ENCODE measurements at places on chromosomes 1 and 21.

GRCh38 chr1:117659550-117660270 is 53.9 kb downstream of the TENT5C start:
- no peaks in the 10 kb centered on the region for H3K27me3 ChIP-seq
- H3K27ac ChIP-seq: no peak overlapping the region
- no peak overlapping the region for H3K4me3 ChIP-seq
- no peak for DNase-seq

DNA sequence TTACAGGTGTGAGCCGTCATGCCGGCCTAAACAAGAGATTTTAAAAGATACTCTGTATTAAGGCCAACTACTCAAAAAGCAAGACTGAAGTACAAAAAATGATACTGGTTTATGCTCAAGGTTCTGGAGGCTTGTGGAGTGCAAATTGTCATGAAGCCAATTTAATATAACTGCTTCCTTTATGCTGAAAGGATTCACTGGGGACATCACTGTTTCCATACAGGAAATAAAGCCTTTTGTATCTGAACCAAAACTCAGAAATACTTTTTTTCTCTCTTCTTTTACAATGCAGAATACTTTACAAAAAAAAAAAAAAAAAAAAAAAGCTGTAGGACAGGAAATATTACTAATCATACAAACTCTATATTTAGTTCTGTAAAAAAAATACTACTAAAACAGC is 55.5 kb upstream of the CNN3 start:
- no peak for DNase-seq
- H3K27me3 ChIP-seq: no peaks in the 10 kb centered on the region
- peaks cover 17% of the 10 kb centered on the region for H3K4me1 ChIP-seq
- no peaks in the 10 kb centered on the region for H3K36me3 ChIP-seq
- H3K4me3 ChIP-seq: no peak overlapping the region
- no peak overlapping the region for H3K27ac ChIP-seq

DNA sequence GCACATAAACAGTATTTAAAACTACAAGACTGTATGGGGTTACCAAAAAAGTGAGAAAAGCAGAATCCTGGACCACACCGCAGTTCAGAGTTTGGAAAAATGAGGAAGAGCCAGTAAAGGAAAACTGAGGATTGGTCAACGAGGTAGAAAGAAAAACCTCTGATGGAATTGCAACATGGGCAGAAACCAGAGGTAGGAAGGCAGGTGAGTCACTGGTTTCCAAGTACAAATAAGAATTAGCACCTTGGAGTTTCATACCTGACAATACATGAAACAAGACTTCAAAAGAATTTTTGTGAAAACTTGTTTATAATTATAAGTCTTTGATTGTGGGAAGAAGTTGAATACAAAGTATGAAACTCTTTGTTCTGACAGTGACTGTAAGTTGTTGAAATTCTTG is 533.7 kb upstream of the DAB1 start:
- no peak overlapping the region for H3K27ac ChIP-seq
- no peak for DNase-seq
- no peaks in the 10 kb centered on the region for H3K36me3 ChIP-seq
- no peaks in the 10 kb centered on the region for H3K27me3 ChIP-seq
- H3K4me3 ChIP-seq: no peak overlapping the region

DNA sequence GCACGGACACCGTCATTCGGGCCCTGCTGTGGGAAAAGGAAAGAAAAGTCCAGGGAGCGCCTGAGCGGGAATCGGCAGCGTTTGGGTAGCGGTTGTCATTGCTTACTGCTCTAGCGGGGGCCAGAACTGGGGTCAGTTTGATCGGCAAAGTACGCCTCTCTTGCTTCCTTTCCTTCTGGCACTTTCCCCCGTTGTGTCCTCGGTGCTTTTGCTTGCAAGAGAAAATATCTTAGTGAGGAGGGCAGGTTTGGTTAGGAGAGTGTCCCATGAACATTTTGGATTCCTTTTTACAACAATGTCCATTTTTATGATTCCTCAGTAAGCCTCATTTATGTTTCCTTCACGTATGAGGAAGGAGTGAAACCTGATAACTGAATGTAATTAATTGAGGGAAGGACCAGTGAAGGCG is 670 bp downstream of the ST3GAL3 start:
- H3K4me3 ChIP-seq: peak overlapping the region; percentile 86
- DNase-seq: no peak
- no peaks in the 10 kb centered on the region for H3K27me3 ChIP-seq
- H3K27ac ChIP-seq: peak overlapping the region; percentile 70

DNA sequence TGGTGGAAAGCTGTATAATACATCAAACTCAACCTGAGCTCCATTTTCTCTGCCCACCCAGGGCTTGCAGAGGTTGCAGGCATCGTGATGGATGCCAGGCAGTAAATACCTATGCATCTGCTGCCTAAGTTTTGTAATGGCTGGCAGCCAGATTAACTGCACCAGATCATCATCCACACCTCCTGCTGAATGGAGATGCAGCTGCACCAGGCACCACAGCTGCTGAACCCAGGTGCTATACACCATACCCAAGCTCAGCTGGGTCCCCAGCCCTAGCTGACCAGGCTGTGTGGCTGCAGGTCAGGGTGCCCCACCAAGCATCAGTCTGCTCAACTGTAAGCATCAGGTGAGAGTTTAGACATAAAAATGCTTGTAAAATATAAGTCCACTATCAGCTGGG is 6.7 kb upstream of the SNAPIN start:
- no peak overlapping the region for H3K4me3 ChIP-seq
- peaks cover 6% of the 10 kb centered on the region for H3K36me3 ChIP-seq
- H3K4me1 ChIP-seq: peaks cover 8% of the 10 kb centered on the region
- no peak for DNase-seq
- H3K27me3 ChIP-seq: no peaks in the 10 kb centered on the region
- H3K27ac ChIP-seq: no peak overlapping the region

GRCh38 chr1:116525440-116525839 is 45.4 kb downstream of the CD58 start:
- H3K4me3 ChIP-seq: no peak overlapping the region
- H3K27ac ChIP-seq: no peak overlapping the region
- H3K4me1 ChIP-seq: peaks cover 4% of the 10 kb centered on the region
- H3K36me3 ChIP-seq: no peaks in the 10 kb centered on the region
- no peak for DNase-seq

DNA sequence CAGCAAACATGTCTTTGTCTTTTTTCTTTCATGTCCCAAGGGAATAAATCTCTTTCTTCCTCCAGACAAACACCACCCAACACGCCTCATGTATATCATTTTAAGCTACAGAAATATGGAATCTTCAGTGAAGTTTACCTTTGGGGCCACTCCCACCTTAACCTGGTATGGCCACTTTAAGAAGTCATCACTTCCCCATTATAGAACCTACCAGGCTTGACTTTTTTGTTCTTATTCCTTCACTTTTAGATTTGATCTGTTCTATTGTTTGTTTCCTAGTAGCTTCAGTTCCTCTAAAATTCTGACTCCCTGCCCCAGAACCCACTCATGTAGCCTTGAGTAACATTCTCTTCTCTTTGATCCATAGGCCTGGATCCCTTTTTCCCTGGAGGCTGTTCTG is 226.3 kb downstream of the HLX start:
- no peak overlapping the region for H3K27ac ChIP-seq
- no peaks in the 10 kb centered on the region for H3K36me3 ChIP-seq
- no peaks in the 10 kb centered on the region for H3K27me3 ChIP-seq
- no peak overlapping the region for H3K4me3 ChIP-seq
- DNase-seq: no peak
- no peaks in the 10 kb centered on the region for H3K4me1 ChIP-seq

GRCh38 chr21:32382108-32382644 is 10.6 kb downstream of the URB1 start:
- H3K4me3 ChIP-seq: no peak overlapping the region
- DNase-seq: no peak
- H3K27ac ChIP-seq: no peak overlapping the region
- no peaks in the 10 kb centered on the region for H3K27me3 ChIP-seq
- H3K36me3 ChIP-seq: peaks cover 24% of the 10 kb centered on the region
- H3K4me1 ChIP-seq: peaks cover 13% of the 10 kb centered on the region

DNA sequence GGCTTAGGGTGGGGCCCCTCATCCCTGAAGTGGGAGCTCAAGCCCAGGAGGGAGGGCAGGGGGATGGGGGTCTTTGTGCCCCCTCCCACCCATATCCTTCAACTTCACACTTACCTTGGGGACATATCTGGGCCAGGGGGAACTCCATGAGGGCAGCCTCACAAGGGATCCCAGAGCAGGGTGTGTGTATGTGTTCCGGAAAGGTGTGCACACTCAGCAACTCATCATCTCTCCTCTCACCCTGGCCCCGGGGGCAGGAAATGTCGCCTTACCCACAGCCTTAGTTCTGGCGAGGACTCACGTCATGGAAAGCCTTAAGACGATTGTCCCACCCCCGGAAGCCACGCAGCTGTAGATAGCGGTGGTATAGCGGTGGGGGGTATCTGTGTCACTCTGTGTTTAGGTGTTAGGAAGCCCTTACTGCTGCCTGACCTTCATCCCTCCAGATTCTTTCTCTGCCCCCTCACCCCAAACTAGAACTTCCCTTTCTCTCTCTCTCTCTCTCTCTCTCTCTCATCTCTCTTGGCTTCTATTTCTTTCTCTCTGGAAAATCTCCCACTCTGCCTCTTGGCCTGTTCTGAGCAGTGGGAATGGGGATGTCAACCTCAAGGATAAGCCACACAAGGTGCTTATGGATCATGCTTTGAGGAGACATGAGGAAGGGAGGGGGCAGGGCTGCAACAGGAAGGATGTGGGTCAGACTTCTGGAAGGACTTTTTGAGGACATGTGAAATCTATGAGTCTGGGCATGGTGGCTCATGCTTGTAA is at the start of gene SH2D2A:
TSS of gene SH2D2A (minus strand) at position 288 of the 768 bp plus-strand sequence. CDS start at position 148, 140 bp downstream.
- no peak within 1 kb of the TSS for H3K4me3 ChIP-seq
- no peaks in the 10 kb centered on the region for H3K36me3 ChIP-seq
- peak; percentile 66 for DNase-seq
- H3K4me1 ChIP-seq: peaks cover 48% of the 10 kb centered on the region
- peak within 1 kb of the TSS; percentile 65 for H3K27ac ChIP-seq

DNA sequence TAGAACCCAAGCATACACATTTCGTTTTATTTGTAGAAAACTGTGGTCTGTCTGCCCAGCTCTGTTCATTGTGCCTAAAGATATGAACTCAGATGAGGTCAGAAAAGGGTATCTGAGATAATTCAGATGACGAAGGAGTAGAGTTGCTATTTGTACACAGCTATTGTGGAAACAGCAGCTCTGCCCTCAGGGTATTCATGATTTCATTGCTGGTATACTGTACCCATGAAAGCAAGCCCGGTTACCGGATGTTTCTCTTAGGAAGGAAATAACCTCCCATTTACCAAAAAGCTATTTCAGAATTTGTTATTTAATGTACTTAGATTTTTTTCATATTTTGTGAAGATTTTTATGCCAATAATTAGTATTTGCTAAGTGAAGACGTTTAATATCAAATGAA is 37.8 kb downstream of the SMAP2 start:
- H3K4me1 ChIP-seq: peaks cover 6% of the 10 kb centered on the region
- peak overlapping the region; percentile 33 for H3K27ac ChIP-seq
- H3K36me3 ChIP-seq: no peaks in the 10 kb centered on the region
- DNase-seq: peak; percentile 7
- H3K27me3 ChIP-seq: no peaks in the 10 kb centered on the region
- H3K4me3 ChIP-seq: no peak overlapping the region

DNA sequence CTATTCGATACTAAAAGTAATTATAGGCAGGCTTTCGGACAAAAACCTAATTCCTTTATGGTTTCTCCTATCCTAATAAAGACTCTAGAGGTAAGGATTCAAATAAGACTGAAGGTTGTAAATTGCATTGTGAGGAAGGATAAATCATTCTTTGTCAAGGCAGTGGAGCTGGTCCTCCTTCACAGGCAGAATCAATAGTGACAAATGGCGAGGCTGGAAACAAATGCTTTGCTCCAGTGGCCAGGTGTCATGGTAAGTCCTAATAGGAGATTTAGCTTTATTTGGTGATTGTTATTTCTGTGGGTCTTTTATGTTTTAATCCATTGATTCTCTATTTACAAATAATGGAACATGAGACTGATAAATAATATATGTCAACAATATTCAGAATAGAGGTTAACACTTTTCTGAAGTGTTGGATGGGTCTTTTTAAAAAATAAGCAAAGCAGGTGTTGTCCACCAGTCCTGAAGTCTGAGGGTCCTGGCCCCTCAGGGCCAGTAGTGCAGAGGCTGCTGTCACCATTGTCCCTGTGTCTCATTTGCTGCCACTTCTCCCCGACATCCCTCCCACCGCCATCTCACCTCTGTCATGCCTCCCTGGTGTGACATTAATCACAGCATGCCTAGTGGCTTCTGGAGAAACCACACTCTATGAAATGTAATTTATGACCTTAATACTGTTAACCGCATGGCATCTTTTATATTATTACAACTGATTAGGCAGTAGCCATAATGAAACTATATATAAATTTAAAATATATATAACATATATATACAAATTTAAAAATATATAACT is 120.9 kb upstream of the MAGI3 start:
- no peak overlapping the region for H3K4me3 ChIP-seq
- H3K4me1 ChIP-seq: no peaks in the 10 kb centered on the region
- no peak overlapping the region for H3K27ac ChIP-seq
- no peak for DNase-seq
- H3K27me3 ChIP-seq: peaks cover 9% of the 10 kb centered on the region
- H3K36me3 ChIP-seq: no peaks in the 10 kb centered on the region

DNA sequence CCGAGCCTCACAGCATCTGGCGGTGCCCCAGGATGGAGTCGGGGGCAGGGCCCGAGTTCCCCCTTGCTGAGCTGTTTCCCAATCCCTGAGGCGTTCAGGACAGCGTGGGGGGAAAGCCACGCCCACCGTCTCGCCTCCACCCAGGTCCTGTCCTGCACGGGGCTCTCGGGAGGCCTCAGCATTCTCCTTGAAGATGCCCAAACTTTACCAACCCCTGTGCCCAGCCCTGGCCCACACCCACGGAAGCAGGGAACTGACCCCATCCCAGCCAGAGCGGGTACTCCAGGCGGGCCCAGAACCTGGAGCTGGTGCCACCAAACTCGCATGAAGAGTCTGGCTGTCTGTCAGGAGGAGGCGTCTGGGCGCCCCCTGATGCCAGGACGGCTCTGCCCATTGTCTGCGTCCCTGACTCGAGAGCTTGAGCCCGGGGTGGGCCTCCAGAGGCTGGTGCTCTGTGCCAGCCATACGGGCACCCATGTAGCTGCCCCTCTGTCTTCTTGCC is 35.3 kb upstream of the POFUT2 start:
- no peak for DNase-seq
- no peaks in the 10 kb centered on the region for H3K36me3 ChIP-seq
- peaks cover 33% of the 10 kb centered on the region for H3K27me3 ChIP-seq
- H3K4me3 ChIP-seq: no peak overlapping the region

GRCh38 chr1:28910379-28911115 is 3.8 kb upstream of the EPB41 start:
- DNase-seq: no peak
- H3K27ac ChIP-seq: no peak overlapping the region
- H3K4me1 ChIP-seq: peaks cover 9% of the 10 kb centered on the region

DNA sequence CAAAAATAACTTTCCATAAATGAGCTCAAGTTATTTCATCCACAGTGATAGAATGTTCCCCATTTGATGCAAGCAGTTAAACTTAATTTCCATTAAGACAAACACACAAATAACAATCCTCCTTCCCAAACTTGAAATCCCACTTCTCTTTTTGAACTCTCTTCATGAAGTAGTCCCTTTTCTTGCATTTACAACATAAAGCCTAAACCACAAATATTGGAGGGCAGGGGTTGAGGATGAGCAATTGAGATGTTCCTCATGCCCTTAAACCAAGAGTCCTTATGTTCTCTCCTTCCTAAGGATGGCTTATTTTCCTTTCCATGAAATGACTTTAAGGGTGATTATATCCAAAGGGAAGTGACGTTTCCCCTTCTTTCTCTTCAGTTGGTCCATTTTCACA is 228.8 kb downstream of the DISC1 start:
- H3K27me3 ChIP-seq: no peaks in the 10 kb centered on the region
- no peak overlapping the region for H3K27ac ChIP-seq
- H3K4me1 ChIP-seq: no peaks in the 10 kb centered on the region
- no peak overlapping the region for H3K4me3 ChIP-seq

Data from keratinocyte (primary cell).